ENCODE measurements at places on chromosomes 1 and 21. TPM values are rescaled to one million over a fixed set of nuclear protein-coding genes. Genes with fewer than 3 reads are reported as not detected.
A peak's percentile ranks its signal among the peaks of the same experiment; 100 is the strongest.

GRCh38 chr1:175000697-175001187 lies 995 bp downstream of the CACYBP start:
- ATAC-seq, result no peak

- no peak for ATAC-seq
Measured at GRCh38 chr1:77063118-77063517, 156.1 kb downstream of the PIGK start.

DNA sequence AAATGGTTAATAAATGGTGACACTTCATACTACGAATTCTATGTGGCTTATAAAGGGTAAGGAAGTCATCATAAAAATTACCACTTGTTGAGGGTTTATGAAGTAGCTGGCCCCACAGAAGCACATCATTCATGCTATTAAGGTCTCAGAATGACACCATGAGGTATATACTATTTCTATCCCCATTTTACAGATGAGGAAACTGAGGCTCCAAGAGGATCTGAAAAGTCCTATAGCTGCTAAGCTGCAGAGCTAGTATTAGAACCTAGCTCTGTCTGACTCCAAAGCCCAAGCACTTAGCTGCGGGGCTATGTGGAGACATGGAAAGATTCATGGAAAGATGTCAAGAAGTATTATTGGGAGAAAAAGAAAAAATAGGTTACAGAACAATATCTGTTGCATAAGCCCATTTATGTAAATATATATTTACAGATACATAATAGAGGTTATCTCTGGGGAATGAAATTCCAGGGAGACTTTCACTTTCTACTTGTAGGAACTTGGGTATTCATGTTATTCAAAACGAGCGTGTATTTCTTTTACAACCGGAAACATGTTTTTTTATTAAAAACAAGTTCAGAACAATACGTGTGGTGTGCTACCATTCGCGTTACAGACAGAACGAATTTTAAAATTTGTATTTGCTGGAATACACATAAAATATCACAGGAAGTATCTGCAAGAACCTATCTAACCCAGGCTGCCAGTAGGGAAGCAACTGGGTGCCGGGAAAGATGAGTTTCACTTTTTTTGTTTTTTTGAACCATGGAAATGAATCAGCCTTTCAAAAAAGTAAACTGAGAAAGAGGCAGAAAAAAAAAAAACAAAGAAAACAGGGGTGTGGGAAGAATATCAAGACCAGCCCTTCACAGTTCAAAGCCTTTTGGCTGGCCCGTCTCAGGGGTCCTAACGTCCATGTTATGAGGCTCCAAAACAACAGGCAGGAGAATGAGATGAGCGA lies 13.4 kb downstream of the SPOCD1 start:
- ATAC-seq, result no peak

GRCh38 chr1:96074876-96075577 lies 646.6 kb upstream of the PTBP2 start:
- ATAC-seq, result no peak

DNA sequence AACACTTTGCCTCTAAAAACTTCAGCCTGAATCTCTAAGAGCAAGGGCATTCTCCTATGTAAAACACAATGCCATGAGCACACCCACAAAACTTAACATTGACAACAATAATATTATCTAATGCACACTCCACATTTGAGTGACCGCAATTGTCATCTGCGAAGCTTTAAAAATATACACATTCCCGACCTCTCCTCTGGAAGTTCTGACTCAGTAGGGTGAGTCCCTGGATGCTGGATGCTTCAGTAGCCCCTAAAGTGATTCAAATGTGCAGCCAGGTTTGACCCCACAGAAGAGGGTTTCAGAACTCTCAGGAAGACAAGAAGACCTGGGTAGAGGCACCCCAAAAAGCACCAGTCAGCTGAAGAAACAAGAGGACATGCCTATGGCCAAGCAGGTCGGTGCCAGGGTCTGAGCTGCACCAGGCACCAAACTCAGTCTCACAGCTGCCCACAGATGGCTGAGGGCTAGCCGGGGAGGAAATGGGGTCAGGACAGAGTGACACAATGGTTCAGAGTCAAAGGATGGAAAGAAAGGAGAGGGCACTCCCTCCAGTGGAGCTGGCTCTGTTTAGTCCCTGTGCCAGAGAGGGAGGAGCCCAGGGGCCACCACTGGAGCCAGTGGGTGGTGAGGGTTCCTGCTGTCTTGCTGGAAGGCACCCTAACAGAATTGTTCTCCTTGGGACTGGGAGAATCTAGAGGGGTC lies 17.4 kb downstream of the PIK3C2B start:
- ATAC-seq, result peak; percentile 51

DNA sequence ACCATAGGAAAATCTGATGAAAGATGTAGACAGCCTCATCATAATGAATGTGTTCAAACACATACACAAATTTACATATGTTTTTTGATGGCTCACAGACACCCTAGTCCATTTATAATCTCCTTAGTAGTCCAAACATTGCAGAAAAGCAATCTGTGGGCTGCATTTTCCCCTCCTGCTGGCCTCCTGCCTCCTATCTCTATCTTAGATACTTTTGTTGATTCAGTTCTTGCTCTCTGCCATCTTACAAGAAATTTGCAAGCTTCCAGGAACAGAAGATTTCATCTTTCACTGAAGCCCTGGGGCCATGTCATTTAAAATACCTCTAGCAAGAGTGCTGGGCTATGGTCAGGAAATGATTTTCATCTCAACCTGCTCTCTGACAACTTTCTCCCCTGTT lies 50.6 kb downstream of the DUSP10 start:
- no peak for ATAC-seq

- peak; percentile 78 for ATAC-seq
Measured at GRCh38 chr1:6082430-6082971, 36.8 kb downstream of the KCNAB2 start.

Gene FCRL4
- 0.35 TPM for total RNA-seq

Gene GPR3
- not detected for total RNA-seq

DNA sequence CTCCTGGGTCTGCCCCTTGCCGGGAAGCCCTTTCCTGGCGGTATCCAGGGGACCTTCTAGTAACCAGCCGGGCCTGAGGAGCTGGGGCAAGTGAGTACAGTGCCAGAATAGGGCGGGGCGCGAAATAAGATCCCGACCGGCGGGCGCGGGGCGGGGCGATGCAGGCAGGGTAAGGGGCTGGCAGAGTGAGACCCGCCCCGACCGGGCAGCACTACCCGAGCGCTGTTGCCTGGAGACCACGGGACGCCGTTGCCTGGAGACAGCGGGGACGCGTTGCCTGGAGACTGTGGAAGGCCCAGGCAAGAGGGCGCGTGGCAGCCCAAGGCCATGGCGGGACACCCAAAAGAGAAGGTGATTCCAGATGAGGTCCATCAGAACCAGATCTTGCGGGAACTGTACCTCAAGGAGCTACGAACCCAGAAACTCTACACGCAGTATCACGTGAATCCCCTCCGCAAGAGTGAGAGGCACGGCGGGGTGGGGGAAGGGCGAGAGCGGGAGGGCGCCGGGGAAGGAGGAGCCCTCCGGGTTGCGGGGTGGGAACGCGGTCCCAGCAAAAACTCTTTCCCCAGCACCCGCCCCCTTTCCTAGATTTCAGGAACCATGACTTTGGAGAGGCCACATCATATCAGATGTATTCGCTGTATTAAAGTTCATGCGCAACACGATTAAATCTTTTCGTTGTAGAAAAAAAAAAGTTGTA lies 24.3 kb downstream of the EBNA1BP2 start:
- peak; percentile 77 for ATAC-seq

Data from gastroesophageal sphincter (tissue), 4 donors.